SW480 (cell line): ENCODE measurements at places on chromosomes 4 and X.

DNA sequence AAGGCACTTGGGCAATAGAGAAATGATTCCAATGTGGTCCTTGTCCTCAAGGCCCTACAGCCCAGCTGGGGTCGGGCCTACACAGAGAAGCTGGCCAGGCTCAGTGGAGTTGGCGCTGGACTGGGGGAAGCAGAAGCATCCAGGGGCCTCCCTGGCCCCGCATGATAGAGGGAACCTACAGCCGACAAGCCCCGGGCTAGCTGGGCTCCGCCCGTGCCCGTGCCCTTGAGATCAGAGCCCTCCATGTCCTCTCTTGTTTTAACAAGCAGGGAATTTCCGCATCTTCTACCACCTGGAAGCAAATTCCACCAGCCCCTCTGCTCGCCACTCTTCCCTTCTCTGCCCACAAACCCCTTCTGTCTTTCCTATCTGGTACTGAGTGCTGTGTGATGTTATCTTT is 31.6 kb downstream of the CYTL1 start:
- DNase-seq, result no peak

- no peak for DNase-seq
Observed at GRCh38 chrX:140292188-140292587, 212.7 kb downstream of the SOX3 start.

DNA sequence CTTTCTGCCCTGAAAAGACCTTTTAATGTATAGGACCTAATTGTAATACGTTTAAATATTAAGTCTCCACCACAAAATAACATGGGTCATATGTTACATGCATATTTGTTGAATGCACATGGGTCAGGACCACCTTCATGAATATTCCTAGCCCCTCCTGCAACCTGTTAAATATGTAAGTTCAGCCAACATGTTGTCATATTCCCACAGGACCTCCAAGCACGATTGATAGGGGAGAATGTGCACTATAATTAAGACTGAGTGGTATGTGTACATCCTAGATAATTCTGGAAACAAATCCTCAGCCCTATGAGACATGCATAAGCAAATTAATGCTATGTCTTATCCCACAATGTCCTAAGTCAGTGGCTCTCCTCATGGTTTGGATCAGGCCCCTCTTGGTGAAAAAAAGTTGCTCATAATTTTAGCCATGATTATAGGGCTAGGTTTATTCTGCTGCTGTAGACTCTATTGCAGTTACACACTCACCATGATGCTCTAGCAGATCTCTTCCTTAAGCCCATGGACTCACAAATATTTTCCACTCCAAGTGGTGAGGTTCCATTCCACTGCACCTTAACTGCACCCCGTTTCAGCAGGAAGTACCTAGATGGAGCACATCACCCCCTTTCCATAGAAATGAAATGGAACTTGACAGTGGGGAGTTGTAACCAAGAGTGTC is 10.2 kb downstream of the TIGD2 start:
- no peak for DNase-seq

- no peak for DNase-seq
Observed at GRCh38 chr4:86791126-86791525, 58.1 kb downstream of the SLC10A6 start.

DNA sequence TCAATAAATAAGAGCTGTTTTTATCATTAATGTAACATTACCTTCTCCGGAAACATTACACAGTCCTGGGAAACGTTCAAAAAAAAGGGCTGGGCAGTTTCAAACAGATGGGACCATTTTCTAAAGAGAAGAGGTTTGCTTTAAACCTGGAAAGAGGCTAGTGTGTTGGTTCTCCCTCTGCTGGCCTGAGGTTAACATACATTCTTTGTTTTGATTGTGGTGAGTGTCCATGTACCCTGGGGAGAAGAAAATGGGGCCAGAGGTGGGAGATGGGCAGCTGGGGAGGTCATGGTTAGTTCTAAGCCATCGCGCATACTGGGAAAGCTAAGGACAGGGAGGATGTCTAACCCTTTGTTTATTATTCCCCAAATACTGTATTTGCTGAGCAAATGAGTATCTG is 194.7 kb downstream of the CPEB2 start:
- DNase-seq, result peak; percentile 20

DNA sequence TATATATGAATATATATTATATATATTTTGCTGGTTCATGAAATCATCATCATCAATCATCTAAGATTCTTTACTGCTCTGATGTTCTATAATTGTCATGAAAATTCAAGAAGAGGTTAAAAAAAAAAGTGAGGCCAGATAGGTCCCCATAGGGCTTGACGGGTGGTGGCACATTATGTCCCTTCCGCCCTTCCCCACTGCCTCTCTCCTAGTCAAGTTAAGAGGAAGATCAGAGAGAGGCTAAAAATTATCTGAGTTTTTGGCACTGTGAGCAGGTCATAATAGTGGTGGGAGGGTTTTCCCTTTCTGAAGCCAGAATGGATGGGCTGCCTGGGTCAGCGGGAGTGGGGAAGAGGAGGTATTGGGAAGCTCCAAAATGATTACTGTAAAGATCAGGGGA is 5.4 kb downstream of the SYNPO2 start:
- no peak for DNase-seq

DNA sequence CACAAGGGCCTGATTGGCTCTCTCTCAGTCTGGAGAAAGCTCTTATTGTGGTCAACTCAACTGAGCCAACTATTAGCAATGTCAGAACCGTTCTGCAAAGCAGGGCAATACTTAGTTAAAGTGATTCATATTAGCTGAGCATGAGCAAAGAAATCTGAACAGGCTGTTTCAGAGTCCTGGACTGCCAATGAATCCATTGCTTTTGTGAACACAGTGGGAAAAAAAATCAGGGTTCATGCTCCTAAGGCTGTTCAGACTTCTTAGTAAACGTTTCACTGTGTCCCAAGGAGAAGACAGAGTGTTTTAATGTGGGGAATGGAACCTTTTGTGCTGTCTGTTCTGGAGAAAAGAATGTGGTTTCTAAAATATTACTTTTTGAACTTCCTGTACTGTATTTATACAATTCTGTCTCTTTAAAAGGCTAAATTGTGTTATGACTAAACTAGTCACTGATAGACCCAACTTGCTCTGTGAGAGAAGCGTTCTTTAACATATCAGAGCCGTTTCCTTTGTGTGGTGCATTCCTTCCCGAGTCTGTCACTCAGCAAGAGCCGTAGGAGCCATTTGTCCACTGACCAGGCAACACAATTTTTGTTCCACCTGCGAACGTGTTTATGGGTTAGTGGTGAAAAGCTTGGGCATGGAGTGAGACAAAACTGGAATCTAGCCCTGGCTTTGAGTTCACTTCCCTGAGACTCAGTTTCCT is 366.1 kb downstream of the FBXO8 start:
- no peak for DNase-seq

DNA sequence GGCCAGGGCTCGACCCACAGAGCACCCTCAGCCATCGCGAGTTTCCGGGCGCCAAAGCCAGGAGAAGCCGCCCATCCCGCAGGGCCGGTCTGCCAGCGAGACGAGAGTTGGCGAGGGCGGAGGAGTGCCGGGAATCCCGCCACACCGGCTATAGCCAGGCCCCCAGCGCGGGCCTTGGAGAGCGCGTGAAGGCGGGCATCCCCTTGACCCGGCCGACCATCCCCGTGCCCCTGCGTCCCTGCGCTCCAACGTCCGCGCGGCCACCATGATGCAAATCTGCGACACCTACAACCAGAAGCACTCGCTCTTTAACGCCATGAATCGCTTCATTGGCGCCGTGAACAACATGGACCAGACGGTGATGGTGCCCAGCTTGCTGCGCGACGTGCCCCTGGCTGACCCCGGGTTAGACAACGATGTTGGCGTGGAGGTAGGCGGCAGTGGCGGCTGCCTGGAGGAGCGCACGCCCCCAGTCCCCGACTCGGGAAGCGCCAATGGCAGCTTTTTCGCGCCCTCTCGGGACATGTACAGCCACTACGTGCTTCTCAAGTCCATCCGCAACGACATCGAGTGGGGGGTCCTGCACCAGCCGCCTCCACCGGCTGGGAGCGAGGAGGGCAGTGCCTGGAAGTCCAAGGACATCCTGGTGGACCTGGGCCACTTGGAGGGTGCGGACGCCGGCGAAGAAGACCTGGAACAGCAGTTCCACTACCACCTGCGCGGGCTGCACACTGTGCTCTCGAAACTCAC is 3.6 kb downstream of the MID1IP1 start:
- DNase-seq, result peak; percentile 41

GRCh38 chr4:86319390-86319789 is 40.5 kb downstream of the MAPK10 start:
- DNase-seq, result no peak
